ENCODE measurements at places on chromosomes 16 and 17.

- no peak for DNase-seq
Observed at GRCh38 chr17:3475812-3476610, at the start of gene ASPA. Gene ASPA, plus strand, starts transcription at chr17:3475997. Its CDS starts 163 bp downstream, at chr17:3476160.

- no peak for DNase-seq
Observed at GRCh38 chr17:39209317-39210092, 9.4 kb downstream of the RPL19 start.

- DNase-seq = peak; percentile 12
Observed at GRCh38 chr16:54936201-54936978, 5.7 kb downstream of the IRX5 start.

GRCh38 chr17:58324056-58324408 lies 4.6 kb downstream of the TSPOAP1 start:
- no peak for DNase-seq

DNA sequence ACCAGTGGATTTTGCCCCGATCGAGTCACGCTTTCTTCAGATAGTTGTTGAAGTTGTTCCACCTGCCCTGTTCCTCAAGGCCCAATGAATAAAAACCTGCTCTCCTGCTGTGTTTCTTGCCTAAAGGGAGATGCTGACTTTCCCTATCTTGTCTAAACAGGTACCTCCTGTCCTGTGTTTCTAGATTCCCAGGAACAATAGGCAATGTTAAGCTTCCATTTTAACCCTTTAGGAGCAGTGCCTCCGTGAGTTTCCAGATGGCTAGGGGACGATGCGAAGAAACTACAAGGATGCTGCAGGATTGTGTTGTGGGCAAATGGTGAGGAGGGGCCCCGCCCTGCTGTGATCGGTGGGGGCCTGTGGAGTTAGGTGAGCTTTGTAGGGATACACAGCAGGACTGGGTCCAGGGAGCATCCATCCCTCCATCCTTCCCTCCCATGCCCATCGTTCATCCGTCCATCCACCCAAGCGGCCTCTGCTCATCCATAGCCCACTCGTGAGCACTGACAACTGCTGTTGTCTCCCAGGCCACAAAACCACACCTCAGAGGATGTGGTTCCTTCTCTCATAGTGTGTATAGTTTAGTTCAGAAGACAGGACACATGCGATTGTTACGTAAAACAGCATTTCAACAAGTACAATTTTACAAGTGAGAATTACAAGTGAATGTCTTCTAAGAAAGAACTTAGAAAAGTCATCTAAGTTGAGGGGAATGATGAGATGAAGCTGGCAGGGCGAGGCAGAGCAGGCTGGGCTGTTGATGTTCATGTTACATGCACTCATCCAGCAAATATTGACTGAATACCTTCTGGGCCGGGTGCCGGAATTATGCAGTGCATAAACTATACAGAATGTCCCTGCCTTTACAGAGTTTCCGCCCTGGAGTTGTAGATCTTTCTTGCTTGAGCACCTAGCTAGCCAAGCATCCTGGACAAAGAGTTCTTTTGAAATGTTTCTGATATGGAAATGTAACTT lies 5.2 kb downstream of the ARSG start:
- DNase-seq = no peak

Measured in NCI-H2081 (cell line).